Astrocyte (in vitro differentiated cells and primary cell): ENCODE measurements at places on chromosomes 11 and 22.

DNA sequence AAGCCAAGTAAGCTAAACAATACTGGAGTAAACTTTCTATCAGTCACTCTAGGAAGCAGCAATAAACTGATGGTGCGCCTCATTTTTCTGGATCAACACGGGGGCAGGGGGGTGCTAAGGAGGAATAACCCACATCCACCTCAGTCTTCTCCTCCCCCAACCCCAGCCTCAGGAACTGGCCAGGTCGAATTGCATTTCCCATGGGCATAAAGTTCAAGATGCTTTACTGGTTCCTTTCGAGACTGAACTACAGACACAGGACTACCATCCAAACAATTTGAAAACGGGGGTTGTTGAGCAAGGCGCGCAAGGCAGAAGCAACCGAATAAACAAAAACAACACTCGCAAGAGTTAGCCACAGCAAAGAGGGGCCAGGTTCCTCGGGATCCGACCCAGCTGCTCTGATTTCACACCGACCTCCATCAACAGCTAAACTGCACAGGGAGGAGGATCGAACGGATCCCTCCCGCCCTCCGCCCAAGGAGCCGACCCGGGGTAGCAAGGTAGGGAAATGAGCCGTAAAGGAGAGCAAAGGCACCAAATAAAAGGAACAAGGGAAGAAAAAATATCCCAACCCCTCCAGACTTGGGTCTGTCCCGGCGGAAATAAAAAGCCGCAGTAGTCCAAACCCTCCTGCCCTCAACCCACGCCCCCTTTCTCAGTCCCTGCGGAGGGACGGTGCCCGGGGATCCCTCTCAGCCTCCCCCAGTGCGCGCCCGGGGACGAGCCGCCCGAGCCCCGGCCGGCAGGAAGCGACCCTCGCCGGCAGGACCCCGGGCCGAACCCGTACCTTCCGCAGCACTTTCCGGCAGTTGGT lies 801 bp downstream of the SESN3 start:
- no peak for DNase-seq

DNA sequence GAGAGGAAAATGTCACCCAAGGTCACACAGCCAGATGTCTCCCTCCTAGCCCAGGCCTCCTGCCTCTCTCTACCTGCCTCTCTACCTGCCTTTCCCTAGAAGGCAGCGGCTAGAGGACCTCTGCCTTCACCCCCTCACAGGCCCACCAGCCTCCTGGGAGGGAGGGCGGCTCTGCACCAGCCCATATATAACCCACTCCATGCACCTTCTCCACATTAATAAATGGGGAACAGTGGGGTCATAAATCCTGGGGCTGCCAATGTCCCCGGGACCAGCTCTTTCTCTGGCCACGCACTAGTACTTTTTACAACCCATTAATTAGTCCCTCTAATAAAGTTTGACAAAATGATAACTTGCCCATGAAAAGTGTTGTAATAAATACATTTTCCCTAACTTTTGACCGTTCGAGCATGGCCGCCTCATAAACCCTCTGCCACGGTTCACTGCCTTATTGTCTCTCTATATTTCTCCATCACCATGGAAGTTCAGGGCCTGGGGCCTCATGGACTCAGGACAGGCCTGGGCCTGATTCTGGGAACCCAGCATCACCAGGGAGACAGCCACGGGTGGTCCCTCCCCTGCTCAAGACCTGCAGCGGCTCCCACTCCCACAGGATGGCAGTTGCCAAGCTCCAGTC lies 102.1 kb downstream of the MN1 start:
- DNase-seq, result no peak

GRCh38 chr11:75476739-75477613 lies 44.0 kb upstream of the KLHL35 start:
- DNase-seq, result no peak

DNA sequence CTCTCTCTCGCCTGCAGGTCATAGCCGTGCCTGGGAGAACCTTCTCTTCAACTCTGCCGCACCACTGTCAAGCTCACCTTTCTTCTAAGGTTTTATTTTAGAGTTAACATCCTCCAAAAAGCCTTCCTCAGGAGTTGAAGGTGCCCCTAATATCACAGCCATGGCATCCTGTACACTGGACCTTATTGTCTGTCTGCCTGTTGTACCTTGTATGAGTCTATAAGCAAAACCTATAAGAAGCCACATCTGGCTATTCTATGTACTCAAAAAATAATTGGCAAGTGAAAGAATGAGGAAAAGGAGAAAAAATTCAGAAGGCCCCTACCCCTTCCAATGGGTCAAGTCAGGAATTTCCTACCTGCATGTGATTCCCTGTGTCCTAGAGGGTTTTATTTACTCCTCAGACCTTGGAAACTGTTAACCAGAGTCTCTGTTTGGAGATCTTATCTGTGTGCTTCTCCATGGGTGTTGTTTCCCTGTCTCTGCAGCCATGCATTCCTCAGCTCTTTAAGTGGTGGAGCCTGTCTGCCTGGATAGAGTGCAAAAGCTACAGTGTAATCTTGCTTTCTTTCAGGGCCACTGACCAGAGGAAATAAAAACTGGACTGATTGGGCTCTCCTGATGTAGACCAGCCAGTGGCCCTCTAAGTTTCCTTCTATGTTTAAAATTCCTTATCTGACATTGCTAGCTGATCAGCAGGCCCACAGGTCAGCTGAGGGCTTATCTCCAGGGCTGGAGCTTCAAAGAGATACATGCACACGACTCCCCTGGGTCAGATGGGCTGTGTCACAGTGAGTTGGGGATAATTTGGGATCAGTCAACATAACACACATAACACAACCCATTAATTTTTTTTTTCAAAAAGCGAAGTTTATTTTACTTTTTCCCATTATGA lies 37.6 kb upstream of the TMEM135 start:
- DNase-seq, result peak; percentile 49

DNA sequence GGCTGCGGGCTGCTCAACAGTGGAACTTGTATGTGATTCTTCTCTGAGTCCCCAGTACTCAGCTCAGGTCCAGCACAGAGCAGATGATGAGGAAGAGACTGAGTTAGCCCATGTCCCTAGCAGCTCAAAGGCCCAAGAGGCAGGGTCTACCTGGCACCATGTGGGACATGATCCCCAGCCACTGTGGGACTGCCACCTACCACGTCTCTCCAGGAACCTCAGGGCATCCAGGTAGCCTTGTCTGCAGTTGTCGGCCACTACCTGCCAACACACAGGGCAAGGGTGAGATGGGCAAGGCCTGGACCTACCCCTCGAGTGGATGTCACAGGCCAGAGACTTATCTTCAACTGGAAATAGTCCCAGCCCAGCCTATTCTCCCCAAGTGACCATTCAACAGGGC lies 4.4 kb downstream of the PNPLA5 start:
- no peak for DNase-seq

GRCh38 chr22:32615874-32616564 lies 141.4 kb downstream of the FBXO7 start:
- no peak for DNase-seq

- no peak for DNase-seq
Measured at GRCh38 chr11:45816614-45817013, 11.7 kb downstream of the SLC35C1 start.

GRCh38 chr11:10902301-10903063 lies 44.6 kb upstream of the ZBED5 start:
- no peak for DNase-seq

DNA sequence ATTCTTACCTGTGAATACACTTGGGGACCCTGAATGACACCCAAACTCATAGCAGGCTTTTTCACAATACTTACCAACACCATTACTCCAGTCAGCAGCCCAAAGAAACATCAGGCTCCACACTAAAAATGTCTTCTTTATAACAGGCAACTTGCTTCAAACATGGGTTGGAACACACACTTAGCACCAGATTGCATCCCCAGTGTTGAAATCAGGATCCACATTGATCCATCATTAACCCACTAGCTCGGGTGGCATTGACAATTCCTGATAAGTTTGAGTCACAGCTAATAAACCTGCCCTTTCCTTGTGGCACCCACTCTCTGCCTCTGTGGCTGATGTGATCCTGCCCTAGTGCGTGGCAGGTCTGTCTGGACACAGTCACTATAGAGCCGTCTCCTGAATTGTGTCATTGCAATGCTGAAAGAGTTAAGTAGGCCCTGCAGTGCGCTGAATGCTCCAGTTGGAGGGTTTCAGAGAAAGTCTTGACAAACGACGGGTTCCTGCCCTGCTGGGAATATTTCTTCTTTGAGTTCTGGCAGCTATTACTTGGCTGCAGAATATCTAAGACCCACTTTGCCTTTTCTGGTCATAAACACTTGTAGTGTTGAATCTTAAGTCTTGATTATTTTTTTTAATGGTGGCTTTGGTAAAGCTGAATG lies 19.6 kb upstream of the C11orf96 start:
- no peak for DNase-seq

DNA sequence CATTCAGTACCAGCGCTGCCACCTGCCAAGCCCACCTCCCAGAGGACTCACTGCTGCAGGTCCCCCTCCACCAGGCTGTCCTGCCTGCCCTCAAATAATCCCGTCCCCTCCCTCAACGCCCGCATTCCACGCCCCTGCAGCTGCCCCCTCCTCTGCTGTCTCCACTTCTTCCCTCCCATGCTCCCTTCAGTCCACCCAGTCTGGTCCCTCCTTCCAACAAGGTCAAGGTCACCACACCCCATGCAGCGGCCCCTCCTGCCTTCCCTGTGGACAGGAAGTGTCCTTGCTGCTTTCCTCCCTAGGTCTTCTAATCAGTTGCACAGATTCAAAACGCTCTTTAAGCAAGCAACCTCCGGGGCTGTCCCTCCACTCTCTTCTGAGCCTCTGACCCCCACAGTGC lies 12.1 kb downstream of the MACROD1 start:
- no peak for DNase-seq

DNA sequence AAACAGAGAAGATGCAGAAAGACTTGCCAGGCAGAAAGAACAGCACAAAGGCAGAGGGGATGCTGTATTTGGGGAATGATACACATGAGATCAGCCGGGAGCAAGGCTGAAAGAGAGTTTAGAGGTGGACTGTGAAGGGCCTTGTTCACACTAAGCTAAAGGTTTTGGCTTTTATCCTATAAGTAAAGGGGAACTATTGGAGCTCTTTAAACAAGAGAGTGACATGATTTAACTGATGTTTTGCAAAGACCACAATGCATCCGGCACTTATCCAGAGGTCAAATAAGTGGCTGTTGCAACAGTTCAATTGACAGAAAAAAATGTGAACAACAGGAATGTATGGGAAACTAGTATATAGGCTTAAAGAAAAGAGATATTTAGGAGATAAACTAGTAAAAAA lies 64.7 kb upstream of the RRAS2 start:
- DNase-seq, result peak; percentile 76

GRCh38 chr11:61632096-61632495 lies 48.1 kb upstream of the DAGLA start:
- DNase-seq, result no peak

- no peak for DNase-seq
Measured at GRCh38 chr11:103619480-103619879, 417.0 kb upstream of the DDI1 start.

- peak; percentile 62 for DNase-seq
Measured at GRCh38 chr22:40452730-40453487, 82.5 kb downstream of the SGSM3 start.

DNA sequence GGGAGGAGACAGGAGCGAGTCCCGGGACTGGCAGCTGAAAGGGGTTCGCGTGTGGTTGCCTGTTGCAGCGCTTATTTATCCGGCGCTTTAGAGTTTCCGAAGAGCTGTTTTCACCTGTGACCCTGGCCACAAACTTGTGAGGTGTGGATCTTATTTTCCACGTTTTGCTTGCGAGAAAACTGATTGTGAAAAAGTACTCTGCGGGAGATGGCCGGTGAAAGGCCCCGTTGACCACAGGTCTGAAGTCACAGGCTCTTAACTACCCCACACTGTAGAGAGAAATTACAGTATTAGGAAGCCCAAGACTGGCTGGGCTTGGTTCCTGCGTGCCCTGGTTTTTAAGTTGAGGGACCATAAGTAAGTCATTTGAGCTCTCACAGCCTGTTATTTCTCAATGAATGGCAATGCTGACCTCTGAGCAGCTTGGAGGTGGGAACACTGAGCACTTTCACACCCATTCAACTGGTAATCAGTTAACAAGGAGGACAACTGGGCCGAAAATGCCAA lies 379 bp upstream of the RAB38 start:
- DNase-seq, result peak; percentile 21

DNA sequence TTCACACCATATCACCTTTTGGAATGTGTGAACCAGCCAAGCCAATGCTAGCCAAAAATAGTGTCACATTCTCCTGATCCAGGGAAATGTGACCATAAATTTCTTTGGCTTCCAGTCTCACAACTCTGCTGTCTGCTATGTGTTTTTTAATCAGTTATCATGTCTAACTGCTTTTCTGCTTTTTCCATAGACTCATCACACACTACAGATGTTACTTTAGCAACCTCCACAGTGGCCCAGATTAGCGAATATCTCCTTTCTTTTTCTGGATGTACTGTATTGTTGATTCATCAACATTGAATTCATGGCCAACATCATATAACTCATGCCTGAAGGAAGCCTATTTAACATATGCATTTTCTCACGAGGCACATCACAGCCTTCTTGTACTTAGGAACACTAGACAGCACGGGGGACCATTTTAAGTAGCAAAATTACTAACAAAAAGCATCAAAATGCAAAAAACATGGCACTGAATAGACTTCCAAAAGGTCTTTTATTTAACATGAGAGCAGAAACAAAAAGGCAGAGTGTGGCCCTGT lies 73.1 kb upstream of the POU2AF2 start:
- no peak for DNase-seq

- DNase-seq, result no peak
Measured at GRCh38 chr11:102640946-102641345, 15.8 kb upstream of the MMP20 start.

GRCh38 chr11:11451501-11452005 lies 98.5 kb upstream of the CSNK2A3 start:
- DNase-seq, result no peak

DNA sequence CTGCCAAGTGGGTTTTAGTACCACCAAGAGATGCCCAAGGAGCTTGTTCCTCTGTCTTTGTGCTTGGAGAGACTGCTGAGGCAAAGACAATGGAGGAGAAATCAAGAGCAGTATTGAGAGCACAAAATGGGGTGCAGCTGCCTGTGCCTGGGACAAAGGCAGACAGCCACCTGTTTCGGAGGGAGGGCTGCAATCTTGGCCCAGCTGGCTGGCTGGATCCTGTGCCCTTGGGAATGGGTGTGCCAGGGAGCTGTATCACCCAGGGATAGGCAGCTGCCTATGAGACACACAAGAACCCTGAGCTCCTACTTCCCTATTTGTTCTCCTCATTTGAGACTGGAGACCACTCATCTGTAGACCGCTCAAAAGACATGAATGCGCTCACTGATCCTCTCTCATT lies 23.3 kb upstream of the CHRM4 start:
- DNase-seq, result no peak

- DNase-seq, result no peak
Measured at GRCh38 chr11:126162306-126163030, 49.0 kb downstream of the RPUSD4 start.

- DNase-seq, result no peak
Measured at GRCh38 chr22:22171357-22172218, 73.0 kb upstream of the VPREB1 start.

GRCh38 chr22:23397613-23398567 lies 182.2 kb downstream of the IGLL1 start:
- DNase-seq, result no peak

DNA sequence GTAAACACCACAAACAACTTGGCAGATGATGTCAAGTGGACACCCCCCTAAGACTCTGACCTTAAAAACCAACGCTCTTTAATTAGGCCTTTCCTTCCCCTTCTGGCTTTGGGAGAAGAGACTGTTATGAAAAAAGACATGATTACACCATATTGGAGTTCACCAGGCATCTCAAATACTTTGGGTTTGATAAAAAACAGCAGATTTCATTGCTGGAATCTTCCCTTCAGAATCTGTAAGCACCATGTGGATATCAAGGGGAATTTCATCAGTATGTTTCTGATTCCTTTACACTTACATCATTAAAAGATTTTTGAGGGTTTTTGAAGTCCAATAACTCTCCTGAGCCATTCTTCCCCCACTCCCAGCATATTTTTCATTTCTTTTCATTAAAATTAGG lies 85.6 kb downstream of the KIRREL3 start:
- peak; percentile 80 for DNase-seq
